ENCODE measurements at places on chromosomes 3 and 15. TPM values are rescaled to one million over a fixed set of nuclear protein-coding genes. Genes with fewer than 3 reads are reported as not detected.

The DPPA2 gene
- not detected for total RNA-seq

The PLAAT1 gene
- 0.30 TPM for total RNA-seq

The COL6A5 gene
- not detected for total RNA-seq

The TM4SF4 gene
- not detected for total RNA-seq

DNA sequence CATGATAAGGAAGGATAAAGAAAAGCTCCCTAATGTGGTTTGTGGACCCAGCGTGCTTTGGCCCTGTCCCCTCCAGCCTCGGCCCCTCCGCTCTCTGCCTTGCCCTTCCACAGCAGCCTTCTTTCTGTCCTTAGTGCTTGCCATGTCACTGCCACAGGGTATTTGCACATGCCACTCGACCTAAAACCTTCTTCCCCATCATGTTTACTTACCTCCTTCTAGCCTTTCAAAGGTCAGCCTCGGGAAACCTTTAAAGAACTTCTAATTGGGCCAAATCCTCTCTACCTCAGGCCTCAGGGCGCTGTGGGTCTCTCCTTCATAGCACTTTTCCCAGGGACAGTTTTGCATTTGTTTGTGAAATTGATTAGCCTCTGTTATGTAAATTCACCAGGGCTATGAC, 73.0 kb downstream of the SCN11A start:
- DNase-seq, result no peak

DNA sequence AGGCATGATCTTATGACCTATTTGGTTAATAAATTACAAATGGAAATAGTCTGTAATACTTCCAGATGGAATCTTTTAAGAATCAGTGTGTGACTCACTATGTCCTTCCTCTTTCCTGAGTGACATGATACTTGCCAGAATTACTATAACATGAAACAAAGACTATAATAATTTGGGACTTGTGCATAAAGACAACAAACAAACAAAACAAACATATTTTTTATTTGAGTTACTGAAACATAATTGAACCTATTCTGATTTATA, 1268.1 kb downstream of the OTOL1 start:
- no peak for DNase-seq

DNA sequence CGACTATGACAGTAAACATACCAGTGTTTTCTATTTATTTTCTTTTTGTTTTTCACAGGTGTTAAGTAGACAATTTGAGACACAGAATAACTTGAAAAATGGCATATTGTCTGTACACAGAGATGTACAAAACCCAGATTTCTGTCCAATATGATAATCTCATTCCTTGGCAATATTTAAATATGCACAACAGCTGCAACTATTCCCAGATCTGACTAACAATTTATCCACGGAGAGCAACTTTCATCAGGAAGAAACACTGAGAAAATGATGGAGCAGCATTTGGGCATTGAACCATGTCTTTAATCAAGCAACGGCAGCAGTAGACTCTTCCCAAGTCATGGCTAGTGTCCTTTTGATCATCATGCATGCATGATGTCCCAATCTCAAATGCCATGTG, 452.6 kb downstream of the ZPLD1 start:
- no peak for DNase-seq
